Gastroesophageal sphincter (tissue), 4 donors: ENCODE measurements at places on chromosomes 1 and 21. TPM values are rescaled to one million over a fixed set of nuclear protein-coding genes. Genes with fewer than 3 reads are reported as not detected.
A peak's percentile ranks its signal among the peaks of the same experiment; 100 is the strongest.

DNA sequence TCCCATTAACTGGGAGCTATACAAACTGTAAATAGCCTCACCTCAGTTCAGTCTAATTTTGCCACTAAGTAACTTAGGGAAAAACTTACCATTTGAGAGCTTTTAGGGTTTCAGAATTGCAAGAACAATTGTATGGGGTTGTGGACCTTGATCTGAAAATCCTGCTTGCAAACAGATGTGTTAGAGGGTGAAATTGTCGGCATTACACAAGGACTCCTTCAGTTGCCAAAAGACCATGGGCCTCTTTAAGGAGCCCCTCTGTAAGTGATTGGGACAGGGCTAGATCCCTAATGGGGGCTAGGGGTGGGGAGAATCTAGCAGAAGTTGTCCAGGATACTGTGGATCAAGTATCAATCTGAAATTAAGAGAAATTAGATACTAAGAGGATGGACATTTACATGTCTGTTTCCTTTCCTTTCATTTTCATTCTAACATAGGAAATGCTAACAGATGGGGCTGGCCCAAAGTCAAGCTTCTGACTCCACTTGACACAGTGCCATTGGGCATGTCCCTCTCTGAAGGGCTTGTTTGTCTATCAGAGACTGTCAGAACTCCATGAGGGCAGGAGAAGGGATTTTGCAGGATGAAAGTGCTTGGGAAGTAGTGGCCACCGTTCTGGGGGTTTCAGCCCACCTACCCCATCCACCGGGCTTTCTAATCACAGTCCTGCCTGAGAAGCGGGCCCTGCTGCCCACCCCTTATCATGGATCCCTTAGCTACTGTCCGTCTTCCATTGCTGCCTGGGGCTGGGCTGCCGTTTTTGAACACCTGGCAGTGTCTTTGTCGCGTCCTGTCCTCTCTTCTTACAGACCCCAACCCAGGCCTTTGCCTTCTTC, 54.7 kb downstream of the STUM start:
- ATAC-seq: peak; percentile 35

GRCh38 chr21:29164323-29164942, 34.0 kb downstream of the MAP3K7CL start:
- ATAC-seq: peak; percentile 68

- no peak for ATAC-seq
Observed at GRCh38 chr21:42929969-42930368, 4.5 kb upstream of the ERVH48-1 start.

- no peak for ATAC-seq
Observed at GRCh38 chr1:177411381-177411780, 240.6 kb downstream of the BRINP2 start.

SPATA21 gene
- not detected for total RNA-seq

- peak; percentile 79 for ATAC-seq
Observed at GRCh38 chr1:45543581-45544417, 6.8 kb upstream of the AKR1A1 start.

GRCh38 chr1:1989789-1990188, 13.8 kb downstream of the CFAP74 start:
- ATAC-seq: no peak

DNA sequence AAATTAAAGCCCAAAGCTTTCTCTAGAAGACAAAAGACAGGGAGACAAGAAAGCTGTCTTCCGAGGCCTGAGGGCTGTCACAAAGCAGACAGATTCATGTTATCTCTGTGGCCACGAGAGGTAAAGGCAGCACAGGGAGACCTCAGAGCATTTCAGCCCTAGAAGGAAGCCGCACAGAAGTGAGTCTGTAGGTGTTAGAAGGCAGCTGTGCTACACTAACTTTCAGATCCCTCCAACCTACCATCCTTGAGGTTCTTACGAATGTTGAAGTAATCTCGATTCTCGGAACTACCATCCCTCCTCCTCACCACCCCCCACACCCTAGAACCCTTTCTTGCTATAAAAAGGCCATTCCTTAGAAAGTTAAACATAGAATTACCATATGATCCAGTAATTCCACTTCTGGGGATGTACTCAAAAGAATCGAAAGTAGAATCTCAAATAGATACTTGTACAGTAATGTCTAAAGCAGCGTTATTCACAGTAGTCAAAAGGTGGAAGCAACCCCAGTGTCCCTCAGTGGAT, 21.5 kb upstream of the LYST start:
- ATAC-seq: no peak

DNA sequence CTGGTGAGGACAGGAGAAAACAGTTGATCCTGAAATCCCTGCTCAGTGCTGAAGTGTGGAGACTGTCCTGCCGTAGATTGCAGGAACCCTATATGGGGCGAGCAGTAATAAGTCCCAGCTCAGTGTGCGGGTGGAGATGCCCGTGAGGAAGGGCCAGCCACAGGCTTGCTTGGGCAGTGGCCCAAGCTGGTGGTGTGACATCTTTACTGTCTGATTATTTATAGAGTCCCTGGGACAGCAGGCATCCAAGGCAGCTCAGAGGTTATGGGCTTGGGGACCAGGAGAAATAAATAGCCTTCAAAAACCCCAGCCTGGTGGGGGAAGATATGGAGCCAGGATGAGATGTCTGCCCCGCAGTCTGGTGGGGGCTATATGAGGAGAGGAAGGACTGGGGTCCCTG, 170.7 kb upstream of the POU3F1 start:
- no peak for ATAC-seq
